ENCODE measurements at places on chromosomes 2 and 18. TPM values are rescaled to one million over a fixed set of nuclear protein-coding genes. Genes with fewer than 3 reads are reported as not detected.

Gene KIF5C
- total RNA-seq = 0.52 TPM

Gene GAD1
- total RNA-seq = not detected

Gene CFC1B
- not detected for total RNA-seq

Gene CCDC141
- total RNA-seq = 139 TPM

Gene CPS1
- 3.1 TPM for total RNA-seq

Gene RRM2
- total RNA-seq = 1.3 TPM

Gene SERPINB4
- not detected for total RNA-seq

Gene ANKRD36B
- total RNA-seq = 3.3 TPM

Gene SLC5A7
- 0.07 TPM for total RNA-seq

Gene DSG1
- 0.77 TPM for total RNA-seq

Gene BMP10
- 0.25 TPM for total RNA-seq

DNA sequence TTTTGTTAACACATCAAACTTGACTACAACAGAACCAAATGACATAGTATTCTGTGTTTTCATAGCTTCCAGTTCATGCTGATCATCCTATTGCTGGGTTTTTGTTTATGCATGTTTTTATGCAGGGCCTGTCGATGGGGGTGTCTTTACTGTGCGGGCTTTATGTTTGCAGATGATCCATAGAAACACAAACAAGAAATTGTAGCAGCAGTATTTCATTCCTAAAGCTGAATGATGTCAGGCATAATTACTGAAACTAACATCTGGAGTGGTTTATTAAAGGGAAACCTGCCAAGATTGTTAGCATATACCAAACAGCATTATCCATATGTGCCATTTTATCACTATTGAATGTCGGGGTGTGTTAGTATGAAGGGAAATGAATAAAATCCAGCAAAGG lies 129.7 kb downstream of the PTPRM start:
- DNase-seq = no peak

DNA sequence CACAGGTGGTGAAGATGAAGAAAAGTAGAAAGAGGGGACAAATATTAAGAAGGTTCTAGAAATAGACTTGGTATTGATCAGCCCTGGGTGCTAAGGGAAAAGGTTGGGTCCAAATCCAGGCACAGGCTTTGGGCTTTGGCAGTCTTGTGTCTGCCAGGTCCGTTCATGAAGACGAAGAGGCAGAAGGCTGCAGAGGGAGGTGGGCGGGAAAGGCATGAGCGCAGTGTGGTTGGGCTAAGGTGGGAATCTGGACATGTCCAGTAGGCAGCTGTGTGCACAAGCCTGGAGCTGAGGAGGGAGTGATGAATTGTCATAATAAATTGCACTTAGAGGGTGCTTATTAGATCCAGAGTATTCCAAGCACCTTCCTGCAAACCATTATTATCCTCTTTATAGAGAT lies 105.7 kb upstream of the TEX51 start:
- no peak for DNase-seq

GRCh38 chr18:8802017-8802672 lies 96.8 kb downstream of the MTCL1 start:
- DNase-seq = no peak

DNA sequence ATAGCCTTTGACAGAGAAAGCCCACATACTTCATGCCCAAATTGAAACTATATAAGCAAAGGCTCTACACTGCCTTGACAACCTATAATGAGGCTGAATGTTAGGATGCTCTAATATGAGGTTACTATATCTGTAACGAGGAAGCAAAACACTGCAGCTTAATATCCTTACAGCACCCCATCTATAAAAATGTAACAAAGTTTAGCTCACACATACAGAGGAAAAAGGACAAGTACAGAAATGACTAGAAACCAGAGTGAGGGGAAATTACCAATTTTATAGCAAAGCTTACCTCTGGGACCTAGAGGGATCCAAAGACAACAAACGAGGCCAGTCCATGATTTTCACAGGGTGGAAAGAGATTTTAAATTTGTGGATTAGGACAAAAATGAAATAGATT lies 138.5 kb downstream of the COL4A4 start:
- no peak for DNase-seq

DNA sequence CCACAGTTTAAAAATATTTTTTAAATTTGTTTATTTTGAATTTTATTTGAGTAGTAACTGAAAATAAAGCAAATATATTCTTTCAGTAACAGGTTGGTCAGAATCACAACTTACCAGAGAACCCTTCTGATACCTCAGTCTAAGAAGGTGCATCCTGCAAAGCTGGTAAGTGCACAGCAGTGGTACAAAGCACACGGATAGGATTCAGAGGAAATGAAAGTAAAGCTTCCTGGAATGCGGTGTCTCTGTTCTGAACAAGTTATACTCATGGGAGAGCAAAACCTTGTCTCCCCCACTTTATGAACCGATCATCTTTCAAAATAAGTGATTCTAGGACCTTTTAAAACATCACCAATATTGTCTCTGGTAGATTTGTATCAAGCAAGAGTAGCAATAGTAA lies 398.3 kb downstream of the TMX3 start:
- no peak for DNase-seq

- peak; percentile 74 for DNase-seq
Observed at GRCh38 chr18:10245031-10245845, 209.2 kb upstream of the APCDD1 start.

DNA sequence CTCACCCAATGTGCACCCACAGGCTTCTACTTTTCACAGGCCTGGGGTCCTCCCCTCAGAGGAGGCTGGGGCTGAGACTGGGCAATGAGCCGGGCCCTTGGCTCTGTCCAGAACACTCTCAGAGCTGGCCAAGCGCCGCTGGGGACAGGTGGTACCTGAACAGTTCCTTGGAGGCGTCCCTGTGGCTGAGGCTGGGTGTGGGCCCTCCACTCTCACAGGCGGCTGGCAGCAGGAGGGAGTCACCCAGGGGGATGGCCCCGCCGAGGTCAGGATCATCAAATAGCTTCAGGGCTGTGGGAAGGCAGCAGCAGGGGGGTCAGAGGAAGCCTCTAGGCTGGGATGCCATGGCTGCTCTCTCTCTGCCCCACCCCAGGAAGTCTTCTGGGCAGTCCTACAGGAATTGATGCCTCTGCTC lies 27.1 kb downstream of the HS1BP3 start:
- peak; percentile 33 for DNase-seq

DNA sequence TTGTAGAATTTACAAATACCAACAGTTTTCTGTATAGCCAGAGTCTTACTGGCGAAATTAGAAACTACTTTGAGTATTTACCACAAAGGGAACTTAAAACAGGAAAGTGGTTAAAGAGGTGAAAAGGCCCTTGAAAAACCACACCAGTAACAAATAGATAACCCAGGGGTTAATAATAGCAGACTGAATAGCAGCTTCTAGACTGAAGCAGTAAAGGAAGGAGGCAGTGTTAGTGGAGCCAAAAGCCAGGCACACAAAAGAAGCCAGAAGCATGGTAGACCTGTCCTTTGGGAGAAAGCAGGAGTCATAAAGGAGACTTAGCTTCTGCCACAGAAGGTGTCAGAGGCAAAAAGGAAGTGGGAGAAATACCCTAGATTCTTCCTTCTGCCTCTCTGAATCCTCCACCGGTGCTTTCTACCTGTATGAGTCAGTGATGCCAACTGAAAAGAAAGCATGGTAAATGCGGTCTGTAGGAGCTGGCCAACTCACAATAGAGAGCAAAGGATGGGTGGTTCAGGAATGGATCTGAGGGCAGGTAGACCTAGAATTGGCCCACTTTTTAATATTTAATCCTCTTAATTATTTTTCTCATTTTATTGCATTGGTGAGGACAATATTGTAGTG lies 97.3 kb downstream of the ARL6IP6 start:
- no peak for DNase-seq

GRCh38 chr2:147293991-147294824 lies 550.6 kb upstream of the ACVR2A start:
- no peak for DNase-seq

DNA sequence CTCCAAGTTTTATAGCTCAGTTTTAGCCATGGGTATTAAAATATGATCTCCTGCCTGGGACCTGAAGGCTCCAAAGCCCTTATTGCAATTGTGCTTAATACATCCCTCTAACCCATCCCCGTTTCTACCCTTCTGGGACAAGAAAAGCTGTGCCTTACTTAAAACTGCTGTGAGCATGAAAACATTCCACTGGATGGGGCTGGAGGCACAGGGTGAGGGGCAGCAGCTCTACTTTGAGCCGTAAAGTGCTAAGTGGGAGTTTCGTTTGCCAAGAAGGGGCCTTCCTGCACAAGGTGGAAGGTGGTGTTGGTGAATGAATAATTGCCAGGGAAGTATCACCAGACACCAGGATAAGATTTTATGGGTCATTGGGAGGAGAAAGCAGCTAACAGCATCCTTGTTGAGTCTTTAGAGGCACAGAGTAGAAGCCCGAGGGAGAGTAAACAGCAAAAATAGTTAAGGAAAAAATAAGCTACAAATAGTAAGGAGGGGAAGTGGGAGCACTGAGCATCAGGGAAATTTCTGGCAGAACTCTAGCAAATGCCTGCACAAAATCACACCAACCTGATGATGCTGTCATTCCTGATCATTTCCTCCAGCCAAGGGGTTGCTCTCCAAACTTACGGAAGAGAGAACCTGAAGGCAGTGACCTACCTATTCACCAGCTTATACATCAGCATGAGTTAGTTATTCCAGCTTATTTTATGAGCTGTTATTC lies 218.4 kb downstream of the MREG start:
- DNase-seq = no peak

GRCh38 chr18:75127143-75128021 lies 81.6 kb downstream of the PTGR3 start:
- no peak for DNase-seq

DNA sequence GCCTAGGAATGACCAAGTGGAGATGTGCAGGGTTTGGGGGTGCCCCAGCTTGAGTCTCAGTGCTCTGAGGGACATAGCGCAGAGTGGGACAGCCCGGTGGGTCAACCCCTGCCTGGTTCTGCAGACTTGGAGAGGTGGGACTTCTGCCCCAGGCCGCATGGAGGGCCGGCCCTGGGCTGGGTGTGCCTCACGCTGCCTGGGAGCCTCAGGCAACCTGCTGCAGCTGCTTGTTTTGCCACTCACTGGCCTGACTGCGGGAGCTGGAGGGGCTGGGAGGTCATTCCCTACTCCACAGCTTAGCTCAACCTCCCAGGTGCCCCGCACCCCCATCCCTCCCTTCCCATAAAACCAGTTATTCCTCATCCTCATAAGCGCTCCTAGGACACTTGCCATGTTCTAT lies 33.1 kb downstream of the ODC1 start:
- no peak for DNase-seq

DNA sequence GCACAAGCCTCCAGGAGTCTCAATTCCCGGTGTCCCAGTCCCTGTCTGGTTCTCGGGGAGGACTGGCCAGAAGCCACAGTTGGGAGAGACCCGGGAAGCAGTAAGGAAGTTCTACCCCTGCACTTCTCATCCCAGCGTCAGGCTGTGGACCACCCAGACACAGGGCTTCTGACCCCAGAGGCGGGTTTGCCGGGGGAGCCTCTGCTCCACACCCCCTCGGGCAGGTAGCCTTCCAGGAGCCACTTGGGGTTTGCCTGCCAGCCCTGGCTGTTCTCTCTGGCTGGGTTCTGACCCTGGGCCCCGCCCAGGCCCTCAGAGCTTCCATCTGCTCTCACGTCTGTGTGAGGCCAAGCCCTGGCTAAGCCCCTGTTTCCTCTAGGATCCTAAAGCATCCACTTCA lies 94.4 kb upstream of the GPC1 start:
- DNase-seq = no peak

- DNase-seq = no peak
Observed at GRCh38 chr2:69389271-69389670, 2.2 kb upstream of the GFPT1 start.

GRCh38 chr2:20421988-20422370 lies 24.9 kb upstream of the RHOB start:
- DNase-seq = peak; percentile 97

GRCh38 chr2:216370961-216371712 lies 1.1 kb downstream of the MARCHF4 start:
- no peak for DNase-seq

Measured in left ventricle myocardium superior (tissue), 1 donor.